ENCODE measurements at places on chromosomes 2 and 18.

DNA sequence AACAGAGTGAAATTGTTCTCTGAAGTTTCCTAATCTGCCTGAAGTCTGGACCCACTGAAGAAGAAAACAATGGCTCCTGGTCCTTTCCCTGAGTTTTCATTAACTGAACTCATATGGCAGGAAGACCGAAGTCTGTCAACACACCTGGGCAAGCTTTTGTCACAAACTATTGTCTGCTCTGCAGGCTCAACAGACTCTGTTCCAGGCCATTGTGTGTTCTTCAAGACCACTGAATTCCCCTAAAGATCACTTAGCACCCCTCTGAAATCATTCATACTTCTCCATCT lies 6.6 kb upstream of the TMEM37 start:
- DNase-seq, result no peak

- no peak for DNase-seq
Measured at GRCh38 chr2:75606761-75607399, 39.7 kb upstream of the MRPL19 start.

DNA sequence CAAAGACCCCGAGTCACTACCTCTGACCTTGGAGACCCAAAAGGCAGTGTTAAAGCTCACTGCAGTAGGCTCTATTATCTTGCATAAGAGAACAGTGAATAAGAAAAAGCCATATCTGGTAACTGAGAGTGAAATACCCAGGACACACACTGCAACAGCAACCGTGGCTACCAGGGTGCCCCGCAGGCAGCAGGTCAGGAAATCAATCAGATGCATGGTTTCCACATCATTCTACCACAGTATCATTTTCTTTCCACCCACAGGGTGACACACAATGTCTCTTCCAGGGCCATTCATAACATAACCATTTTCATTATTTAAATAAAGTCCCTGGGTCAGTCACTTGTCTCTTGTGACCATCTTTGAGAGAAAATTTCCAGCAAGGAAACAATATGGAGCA lies 131.3 kb downstream of the CCBE1 start:
- DNase-seq, result no peak

- DNase-seq, result no peak
Measured at GRCh38 chr2:2582998-2583545, 252.0 kb upstream of the MYT1L start.

DNA sequence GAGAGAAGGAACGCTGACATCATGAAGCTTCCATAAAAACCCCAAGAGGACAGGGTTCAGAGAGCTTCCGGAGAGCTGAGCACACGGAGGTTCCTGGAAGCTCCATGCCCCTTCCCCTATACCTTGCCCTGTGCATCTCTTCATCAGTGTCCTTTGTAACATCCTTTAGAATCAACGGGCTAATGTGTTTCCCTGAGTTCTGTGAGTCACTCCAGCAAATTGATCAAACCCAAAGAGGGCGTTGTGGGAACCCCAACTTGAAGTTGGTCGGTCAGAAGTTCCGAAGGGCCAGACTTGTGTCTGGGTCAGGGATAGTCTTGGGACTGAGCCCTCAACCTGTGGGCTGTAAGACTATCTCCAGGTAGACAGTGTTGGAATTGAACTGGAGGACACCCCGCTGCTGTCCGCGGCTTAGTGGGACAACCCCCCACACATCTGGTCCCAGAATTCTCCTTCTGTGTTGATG lies 25.9 kb upstream of the GPR55 start:
- DNase-seq, result no peak

DNA sequence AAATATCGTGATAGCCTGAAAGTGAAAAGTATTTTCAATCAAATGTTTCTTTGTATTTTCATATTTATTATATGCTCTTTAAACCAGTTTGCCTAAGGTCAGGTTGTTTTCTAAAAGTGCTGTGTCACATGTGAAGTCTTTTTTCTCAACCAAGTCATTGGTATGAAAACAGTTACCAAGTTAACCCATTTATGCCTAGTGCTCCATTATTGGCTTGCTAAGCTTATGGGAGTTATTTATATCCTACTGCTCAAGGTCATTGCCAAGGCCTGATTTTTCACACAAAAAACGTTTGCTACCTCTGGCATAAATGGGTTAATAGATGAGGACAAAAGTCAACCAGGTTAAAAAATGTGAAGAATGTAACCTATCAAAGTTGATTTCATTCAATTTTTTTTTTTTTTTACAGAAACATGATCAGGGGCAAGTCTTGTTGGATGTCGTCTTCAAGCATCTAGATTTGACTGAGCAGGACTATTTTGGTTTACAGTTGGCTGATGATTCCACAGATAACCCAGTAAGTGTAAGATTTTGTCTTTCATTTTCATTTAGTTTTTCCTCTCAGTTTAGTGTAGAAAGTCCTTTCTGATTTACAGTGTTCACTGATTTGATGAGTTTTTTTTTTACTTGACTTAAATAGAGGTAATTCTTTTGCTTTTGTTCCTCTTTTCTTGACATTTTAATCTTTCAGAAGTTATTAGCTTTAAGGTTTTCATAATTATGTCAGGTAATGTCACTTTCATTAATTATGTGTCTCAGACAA lies 102.6 kb downstream of the PTPN4 start:
- no peak for DNase-seq

DNA sequence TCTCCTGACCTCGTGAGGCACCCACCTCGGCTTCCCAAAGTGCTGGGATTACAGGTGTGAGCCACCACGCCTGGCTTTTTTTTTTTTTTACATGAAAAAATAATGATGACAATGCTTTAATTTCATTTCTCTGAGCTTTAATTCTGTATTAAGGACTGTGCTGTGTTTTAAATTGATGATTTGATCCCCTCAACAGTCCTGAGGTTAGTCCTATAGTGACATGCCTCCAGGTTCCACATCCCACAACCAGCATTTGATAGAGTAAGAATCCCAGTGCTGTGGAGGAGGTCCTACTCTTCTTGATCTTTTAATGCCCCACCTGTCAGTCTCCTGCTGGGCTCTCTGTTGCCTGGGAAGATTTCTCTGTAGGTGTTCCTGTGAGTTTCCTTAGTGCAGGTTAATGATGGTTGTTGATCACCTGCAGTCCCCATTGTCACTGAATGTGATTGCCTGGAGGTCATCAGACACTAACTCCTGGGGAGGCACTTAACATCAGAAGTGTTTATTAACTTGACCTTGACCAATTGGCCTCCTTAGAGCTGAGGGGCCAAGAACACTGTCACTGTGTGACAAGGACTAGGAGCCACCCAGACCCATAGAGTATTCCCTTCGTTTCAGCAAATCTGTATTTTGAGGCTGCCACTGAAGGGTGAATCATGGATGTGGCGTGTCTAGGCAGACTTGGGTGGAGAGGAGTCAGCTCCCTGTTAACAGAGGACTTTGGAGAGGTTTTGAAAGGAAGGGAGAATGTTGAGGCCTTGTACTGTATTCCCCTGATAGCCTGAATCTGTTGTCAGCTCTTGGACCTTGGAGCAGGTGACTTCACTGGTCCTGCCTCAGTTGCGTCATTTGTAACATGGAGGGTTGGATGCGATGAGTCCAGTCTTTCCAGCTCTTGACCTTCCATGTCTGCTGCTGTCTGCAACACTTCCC lies 11.5 kb downstream of the ASAP2 start:
- DNase-seq, result no peak

DNA sequence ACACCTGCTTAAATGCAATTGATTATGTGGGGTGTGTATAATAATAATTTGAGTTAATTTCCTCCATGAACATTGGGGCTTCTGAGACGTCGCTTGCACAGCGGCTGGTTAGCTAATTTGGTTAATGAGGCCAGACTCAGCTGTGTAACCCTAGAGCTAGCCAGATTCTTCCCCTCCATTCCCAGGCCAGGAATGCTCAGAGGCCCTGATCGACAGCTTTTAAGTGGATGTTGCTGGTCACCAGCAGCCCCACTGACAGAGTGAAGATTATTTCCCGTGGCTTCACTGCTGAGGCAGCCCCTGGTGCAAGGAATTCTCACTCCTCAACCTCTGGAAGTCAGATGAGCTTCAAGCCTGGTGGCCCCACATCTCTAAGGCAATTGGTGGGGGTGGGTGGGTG lies 12.4 kb upstream of the EPAS1 start:
- no peak for DNase-seq

DNA sequence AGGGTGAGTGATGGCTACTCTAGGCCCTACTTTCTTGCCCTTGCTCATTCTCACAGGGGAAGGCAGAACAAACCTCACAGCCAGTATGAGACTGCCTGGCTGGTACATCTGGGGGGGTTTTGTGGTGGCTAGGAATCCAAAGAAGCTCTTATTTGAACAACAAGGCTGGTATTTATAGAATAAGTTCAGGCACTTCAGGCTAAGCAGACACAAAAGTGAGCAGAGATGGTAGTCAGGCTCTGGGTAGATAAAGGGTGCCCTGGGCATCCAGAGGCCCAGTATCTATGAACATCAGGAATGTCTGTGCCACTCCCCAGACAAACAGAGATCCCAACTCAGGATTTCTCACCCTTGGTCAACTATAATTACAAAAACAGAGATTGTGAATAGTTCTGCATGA lies 57.2 kb upstream of the RTN4 start:
- no peak for DNase-seq

DNA sequence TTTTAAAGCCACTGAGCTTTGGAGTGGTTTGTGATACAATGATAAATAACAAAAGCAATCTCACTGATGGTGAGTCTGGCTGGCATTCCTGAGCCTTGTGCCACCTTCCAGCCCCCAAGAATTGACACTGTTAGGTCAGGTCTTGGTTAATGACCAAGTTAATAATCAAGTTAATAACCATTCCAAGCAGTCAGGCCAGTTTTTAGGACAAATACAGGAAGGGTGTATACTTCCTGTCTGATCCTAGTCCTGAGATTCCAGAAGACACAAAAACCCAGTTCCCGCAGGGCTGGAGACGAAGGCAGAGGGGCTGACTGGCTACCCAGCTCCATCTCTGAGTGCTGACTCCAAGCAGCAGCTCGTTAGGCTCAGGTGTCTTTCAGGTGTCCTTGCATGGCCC lies 74.6 kb upstream of the LAPTM4A start:
- no peak for DNase-seq

- no peak for DNase-seq
Measured at GRCh38 chr2:39515273-39515896, 78.3 kb upstream of the MAP4K3 start.

DNA sequence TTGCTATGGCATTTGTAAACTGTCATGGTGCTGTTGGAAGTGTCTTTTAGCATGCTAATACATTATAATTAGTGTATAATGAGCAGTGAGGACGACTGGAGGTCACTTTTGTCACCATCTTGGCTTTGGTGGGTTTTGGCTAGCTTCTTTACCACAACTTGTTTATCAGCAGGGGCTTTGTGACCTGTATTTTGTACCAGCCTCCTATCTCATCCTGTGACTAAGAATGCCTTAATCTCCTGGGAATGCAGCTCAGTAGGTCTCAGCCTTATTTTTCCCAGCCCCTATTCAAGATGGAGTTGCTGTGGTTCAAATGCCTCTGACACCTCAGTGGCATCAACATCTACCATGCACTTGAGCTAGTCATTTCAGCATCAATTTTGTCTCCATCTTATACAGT lies 29.7 kb downstream of the LYPD6 start:
- no peak for DNase-seq

DNA sequence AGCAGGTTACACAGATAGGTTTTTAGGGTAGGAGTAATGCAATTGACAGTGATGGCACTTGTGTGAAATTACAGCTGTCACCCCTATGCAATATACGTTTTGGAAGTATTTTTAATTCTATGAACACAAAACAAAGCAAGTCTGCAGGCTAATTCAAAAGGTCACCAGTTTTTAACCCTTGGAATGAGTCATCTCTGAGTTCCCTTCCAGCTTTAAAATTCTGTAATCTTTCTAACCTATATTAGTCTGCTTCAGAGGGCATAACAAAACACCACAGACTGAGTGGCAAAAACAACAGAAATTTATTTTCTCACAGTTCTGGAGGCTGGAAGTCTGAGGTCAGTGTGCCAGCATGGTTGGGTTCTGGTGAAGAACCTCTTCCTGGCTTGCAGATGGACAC lies 596.9 kb upstream of the HNMT start:
- no peak for DNase-seq

- DNase-seq, result no peak
Measured at GRCh38 chr2:17936599-17936998, 58.1 kb downstream of the KCNS3 start.

GRCh38 chr2:102313025-102313424 lies 1.7 kb downstream of the IL1RL1 start:
- DNase-seq, result no peak

DNA sequence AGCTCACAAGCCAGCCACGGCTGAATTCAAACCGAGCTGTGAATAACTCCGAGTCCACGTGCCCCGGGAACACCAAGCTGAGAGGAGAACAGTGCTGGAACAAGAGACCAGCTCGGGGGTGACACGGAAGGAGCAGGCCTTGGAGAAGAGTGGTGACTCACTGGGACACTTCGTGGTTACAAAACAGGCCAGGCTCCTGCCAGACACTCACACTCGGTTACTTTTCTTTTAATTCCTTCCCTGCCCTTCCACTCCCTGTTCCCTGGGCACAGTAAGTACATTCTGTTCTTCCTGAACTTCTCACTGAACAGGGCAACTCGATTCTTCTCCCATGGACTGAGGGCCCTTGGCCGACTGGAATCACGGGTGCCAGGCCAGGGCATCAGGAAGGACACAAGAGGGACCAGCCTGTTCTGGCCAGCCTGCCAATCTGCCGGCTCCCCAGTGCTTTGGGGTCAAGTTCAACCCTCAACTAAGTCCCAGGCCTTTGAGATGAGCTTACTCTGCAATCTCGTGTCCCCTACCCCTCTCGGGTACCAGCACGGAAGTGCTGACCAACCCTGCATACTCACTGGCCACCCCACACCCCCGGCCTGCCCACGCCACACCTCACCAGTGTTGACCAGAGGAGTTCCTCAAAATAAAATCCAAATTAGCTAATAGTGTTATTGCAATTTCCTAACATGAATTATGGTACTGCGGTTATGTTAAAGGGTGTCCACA lies 87.5 kb downstream of the TFCP2L1 start:
- DNase-seq, result peak; percentile 34

GRCh38 chr2:8907764-8908288 lies 70.4 kb upstream of the KIDINS220 start:
- no peak for DNase-seq

GRCh38 chr2:163541943-163542342 lies 193.9 kb downstream of the FIGN start:
- no peak for DNase-seq

DNA sequence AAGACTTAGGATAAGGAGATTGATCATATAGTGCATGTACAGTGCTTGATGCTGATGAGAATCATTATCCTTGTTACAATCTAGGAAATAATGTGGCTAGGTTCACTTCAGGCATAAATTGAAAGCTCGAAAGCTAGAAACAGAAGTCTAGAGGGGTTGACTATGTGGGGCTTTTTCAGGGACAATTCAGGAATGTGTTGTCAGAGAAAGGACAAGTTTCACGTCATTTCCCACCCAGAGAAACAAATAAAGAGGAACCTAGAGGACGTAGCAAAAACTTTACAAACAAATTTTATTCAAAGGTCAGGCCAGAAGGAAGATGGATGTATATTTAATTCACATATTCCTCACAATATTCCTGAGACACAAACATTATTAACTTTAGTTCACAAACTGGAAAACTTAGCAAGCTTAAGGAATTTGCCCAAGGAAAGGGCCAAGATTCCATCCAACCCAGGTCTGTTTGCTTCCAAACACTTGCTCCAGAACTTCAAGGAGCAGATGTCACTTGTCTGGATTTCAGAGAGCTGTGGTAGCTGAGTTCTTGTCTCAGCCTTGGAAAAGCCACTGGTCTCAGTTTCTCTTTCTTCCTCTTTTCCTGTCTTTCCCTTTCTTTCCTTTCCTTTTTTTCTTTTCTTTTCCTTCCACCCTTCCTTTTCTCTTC lies 7.4 kb downstream of the CYRIA start:
- no peak for DNase-seq
